ENCODE measurements at places on chromosomes 16 and 17.

GRCh38 chr16:74813109-74813641 is 38.6 kb upstream of the FA2H start:
- H3K4me3 ChIP-seq = no peak overlapping the region
- no peaks in the 10 kb centered on the region for H3K4me1 ChIP-seq
- DNase-seq = no peak

- no peaks in the 10 kb centered on the region for H3K36me3 ChIP-seq
- no peak for DNase-seq
- peaks cover 8% of the 10 kb centered on the region for H3K27me3 ChIP-seq
- peak overlapping the region; percentile 60 for H3K4me3 ChIP-seq
- H3K4me1 ChIP-seq = peaks cover 53% of the 10 kb centered on the region
- peak overlapping the region; percentile 92 for H3K27ac ChIP-seq
Measured at GRCh38 chr17:7437950-7438614, 1.2 kb upstream of the FGF11 start.

DNA sequence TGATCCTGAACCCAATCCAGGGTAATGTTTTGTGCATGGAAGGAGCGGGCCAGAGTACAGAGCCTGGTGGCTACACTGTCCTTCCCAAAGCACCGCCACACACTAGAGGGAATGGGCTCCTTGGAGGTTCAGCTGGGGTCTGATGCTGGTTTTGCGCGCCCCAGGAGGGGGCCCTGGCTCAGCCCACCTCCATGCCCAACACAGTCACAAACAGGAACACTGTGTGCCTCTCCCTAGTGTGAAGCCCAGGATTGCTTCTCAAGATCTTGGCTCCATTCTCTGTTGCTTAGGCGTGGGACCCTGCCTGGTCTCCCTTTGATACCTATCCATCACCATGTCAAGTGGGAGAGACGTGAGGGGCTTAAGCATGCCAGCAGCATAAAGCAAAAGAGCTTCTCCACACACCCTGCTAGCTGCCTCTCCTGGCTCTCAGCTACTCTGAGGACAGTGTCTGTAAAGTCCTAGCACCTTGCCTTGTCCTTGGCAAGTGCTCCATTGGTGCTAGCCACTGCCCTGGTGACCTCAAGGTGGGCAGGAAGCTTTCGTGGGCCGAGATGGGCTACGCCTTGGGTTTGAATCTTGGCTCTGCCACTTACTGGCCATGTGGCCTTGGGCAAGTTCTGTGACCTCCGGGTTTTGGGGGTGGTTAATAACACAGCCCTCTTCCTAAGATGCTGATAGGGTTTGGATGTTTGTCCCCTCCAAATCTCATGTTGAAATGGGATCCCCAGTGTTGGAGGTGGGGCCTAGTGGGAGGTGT is 122.2 kb downstream of the C16orf78 start:
- H3K36me3 ChIP-seq = no peaks in the 10 kb centered on the region
- no peak overlapping the region for H3K27ac ChIP-seq
- no peak for DNase-seq
- no peak overlapping the region for H3K4me3 ChIP-seq
- no peaks in the 10 kb centered on the region for H3K27me3 ChIP-seq

DNA sequence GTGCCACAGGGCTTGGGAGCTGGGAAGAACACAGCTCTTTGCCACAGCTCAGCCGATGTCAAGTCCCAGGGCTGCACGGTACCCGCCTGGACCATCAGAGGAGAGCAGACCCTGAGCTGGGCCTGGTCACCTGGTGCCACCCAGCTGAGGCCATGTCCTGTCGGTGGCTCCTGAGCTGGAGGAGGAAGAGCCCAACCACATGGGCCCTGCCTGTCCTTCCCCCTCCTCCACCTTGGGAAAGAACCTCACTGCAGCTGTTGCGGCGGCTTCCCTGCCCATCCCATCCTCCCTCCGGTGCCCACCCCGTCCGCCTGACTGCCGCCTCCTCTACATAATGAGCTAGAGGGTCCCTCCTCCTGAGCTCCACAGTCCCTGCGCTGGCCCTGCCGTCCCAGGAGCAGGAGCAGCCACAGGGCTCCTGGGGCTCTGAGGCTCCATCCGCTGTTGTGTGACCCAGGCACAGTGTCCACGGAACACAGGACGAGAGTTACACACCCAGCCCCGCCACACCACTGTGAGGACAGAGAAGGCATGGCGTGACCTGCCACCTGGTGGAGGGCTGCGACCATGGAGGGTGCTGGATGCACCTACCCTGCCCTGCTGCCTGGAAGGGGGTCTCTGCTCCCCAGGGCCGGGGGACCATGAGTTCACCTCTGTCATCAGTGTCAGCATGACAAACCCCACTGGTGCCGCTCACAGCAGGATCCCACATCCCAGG is 21.4 kb upstream of the CHMP6 start:
- no peaks in the 10 kb centered on the region for H3K36me3 ChIP-seq
- DNase-seq = no peak
- H3K27me3 ChIP-seq = peaks cover 5% of the 10 kb centered on the region
- H3K4me3 ChIP-seq = no peak overlapping the region
- H3K4me1 ChIP-seq = peaks cover 4% of the 10 kb centered on the region

GRCh38 chr16:64196444-64196843 is 925.4 kb downstream of the CDH11 start:
- no peak for DNase-seq
- H3K27me3 ChIP-seq = no peaks in the 10 kb centered on the region
- H3K36me3 ChIP-seq = no peaks in the 10 kb centered on the region

GRCh38 chr16:65919145-65919985 is 447.1 kb upstream of the CDH5 start:
- no peak for DNase-seq
- H3K4me3 ChIP-seq = no peak overlapping the region
- H3K4me1 ChIP-seq = no peaks in the 10 kb centered on the region
- no peak overlapping the region for H3K27ac ChIP-seq
- no peaks in the 10 kb centered on the region for H3K36me3 ChIP-seq
- peaks cover 6% of the 10 kb centered on the region for H3K27me3 ChIP-seq

DNA sequence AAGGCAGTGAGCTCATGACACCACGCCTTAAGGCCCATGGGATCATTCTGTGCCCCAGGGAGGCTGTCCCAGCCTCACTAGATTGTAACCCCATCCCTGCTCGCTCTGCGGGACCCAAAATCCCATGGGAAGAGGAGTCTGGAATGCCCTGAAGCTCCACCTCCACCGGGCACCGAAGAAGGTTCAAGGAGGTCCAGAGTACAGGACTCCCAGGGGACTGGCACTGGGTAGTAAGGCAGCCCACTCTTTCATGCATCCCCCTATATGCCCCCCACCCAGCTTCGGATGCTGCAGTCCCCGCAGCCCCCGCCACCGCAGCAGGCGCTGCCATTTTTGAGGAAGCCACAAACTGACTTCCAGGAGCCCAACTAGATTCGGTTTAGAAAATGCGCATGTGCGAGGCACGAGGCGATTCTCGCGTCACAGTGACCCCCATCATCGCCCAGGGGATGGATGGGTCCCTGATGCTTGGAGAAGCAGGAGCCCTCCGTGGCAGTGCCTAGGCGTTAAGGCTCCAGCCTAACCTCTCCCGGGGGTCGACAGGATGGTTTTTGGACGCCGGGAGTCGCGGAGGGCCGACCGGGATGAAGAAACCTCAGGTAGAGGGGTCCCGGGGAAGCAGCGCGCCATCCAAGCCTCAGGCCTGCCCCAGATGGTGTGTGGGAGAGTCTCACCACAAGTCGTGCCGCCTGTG is 1681.0 kb downstream of the TP53TG3F start:
- DNase-seq = no peak
- H3K4me1 ChIP-seq = no peaks in the 10 kb centered on the region
- H3K36me3 ChIP-seq = no peaks in the 10 kb centered on the region
- H3K27me3 ChIP-seq = no peaks in the 10 kb centered on the region
- no peak overlapping the region for H3K4me3 ChIP-seq
- no peak overlapping the region for H3K27ac ChIP-seq

DNA sequence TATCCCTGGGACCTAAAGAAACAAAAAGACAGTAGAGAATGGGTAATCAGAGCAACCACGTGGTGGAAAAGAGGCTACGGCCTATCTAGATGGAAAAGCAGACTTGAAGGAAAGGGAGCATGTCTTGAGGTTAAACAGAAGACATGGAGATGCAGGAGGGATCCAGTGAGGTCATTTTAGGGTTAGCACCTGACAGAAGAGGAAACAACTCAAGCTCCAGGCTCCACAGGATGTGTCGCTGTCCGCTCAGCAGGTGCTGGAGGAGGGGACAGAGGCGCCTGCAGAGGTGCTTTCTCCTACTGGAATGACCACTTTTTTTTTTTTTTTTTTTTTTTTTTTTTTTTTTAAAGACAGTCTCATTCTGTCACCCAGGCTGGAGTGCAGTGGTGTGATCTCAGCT is 47.5 kb upstream of the CLEC3A start:
- H3K4me1 ChIP-seq = no peaks in the 10 kb centered on the region
- no peaks in the 10 kb centered on the region for H3K36me3 ChIP-seq
- H3K27ac ChIP-seq = no peak overlapping the region

GRCh38 chr17:78868391-78868790 is 27.8 kb upstream of the USP36 start:
- H3K27me3 ChIP-seq = no peaks in the 10 kb centered on the region
- no peaks in the 10 kb centered on the region for H3K36me3 ChIP-seq
- no peak for DNase-seq
- peaks cover 36% of the 10 kb centered on the region for H3K4me1 ChIP-seq

Measured in esophagus squamous epithelium (tissue), 5 donors.